Upper lobe of right lung (tissue), 1 donor: ENCODE measurements at places on chromosomes 12 and 14. TPM values are rescaled to one million over a fixed set of nuclear protein-coding genes. Genes with fewer than 3 reads are reported as not detected.

LRRIQ1 gene
- 0.67 TPM for total RNA-seq

GPR135 gene
- total RNA-seq: 2.1 TPM

DNA sequence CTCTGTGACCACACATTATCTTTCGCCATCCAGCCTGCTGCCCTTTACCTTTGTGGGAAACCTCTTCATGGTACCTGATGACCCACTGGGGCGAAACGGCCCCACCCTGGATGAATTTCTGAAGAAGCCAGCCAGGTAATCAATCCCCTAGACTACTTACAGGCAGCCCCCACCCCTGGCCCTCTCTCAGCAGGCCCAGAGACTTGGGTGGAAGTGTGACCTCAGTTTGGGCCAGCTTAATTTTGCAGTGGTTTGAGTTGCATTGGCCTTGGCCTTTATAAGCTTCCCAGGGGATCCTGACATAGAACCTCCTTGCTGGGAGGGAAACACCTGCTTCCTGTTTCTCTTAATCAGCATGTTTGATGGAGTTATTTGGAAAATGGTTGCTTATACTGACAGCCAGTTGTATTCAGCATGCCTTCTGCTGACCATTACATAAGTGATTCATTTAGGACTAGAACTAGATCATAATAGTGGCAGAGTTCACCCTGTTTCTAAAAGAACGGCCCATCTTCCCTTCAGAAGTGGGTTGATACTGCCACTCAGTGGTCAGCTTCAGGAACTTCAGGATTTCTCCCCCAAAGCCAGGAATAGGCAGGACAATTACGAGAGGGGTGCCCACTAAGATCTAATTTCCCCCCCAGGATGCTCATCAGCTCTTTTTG, 6.1 kb downstream of the SDR39U1 start:
- no peak for DNase-seq
- peaks cover 42% of the 10 kb centered on the region for H3K4me1 ChIP-seq

DNA sequence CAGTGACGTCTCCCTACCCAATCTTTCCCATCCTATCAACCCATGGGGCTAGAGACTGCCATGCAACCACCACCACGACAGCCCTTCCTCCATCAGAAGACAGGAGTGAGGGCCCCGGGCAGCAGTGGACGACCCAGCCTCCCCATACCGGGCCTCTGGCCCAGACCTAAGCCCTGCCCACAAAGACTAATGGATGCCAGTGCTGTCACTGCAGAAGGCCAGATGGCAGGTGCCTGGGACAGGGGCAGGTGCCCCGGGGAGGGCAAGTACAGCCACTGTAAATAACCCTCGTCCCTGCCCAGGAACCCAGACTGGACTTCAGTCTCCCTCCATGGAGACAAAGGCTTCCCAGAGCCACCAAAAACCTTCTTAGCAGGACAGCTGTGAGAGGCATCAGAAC, 20.3 kb upstream of the HSPB8 start:
- H3K4me3 ChIP-seq: no peak overlapping the region
- no peaks in the 10 kb centered on the region for H3K4me1 ChIP-seq
- no peak overlapping the region for H3K27ac ChIP-seq
- no peak for DNase-seq
- H3K36me3 ChIP-seq: no peaks in the 10 kb centered on the region
- H3K27me3 ChIP-seq: no peaks in the 10 kb centered on the region

- no peak overlapping the region for H3K4me3 ChIP-seq
- H3K4me1 ChIP-seq: no peaks in the 10 kb centered on the region
- no peaks in the 10 kb centered on the region for H3K27me3 ChIP-seq
- no peak for DNase-seq
- H3K27ac ChIP-seq: no peak overlapping the region
- no peaks in the 10 kb centered on the region for H3K36me3 ChIP-seq
These were observed 20.8 kb upstream of the SAV1 start for GRCh38 chr14:50688875-50689274.

DNA sequence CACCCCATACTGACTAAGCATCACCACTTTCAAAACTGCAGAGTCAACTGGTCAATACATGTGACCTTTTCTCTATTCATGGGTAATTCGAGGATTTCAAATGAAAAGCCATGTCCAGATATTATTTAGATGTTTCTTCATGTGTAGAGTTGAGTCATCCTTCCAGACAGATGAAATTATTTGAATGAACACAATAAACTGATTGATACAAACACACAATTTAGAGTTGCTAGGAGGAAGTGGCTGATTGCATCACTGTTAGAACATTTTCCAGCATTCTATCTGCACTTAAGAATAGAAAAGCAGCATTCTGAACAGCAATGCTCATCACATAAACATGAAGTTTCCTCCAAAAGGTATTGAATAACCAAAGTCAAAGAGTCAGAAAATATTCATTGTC, 273.5 kb upstream of the SOX5 start:
- no peaks in the 10 kb centered on the region for H3K4me1 ChIP-seq
- H3K27ac ChIP-seq: no peak overlapping the region
- H3K36me3 ChIP-seq: no peaks in the 10 kb centered on the region
- H3K4me3 ChIP-seq: no peak overlapping the region

DNA sequence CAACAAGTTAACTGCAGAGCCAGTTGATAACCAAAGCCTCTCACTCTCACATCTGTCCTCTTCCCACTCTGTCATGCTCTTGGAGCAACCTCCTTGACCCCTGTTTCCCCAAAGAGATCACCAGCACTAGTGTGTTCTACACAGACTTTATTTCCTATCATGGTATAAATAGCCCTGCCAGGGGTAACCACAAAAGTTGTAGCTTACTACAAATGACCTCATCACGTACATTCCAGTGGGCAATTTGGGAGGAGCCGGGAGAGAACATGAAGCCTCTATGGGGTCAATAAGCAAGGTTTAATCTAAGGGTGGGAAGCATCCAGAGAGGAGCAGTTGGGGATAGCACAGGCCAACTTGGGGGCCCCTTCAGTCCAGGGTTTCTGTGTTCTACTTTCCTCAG, 186.5 kb downstream of the KCNA5 start:
- H3K36me3 ChIP-seq: no peaks in the 10 kb centered on the region
- H3K4me1 ChIP-seq: no peaks in the 10 kb centered on the region
- no peak overlapping the region for H3K27ac ChIP-seq
- DNase-seq: no peak

DNA sequence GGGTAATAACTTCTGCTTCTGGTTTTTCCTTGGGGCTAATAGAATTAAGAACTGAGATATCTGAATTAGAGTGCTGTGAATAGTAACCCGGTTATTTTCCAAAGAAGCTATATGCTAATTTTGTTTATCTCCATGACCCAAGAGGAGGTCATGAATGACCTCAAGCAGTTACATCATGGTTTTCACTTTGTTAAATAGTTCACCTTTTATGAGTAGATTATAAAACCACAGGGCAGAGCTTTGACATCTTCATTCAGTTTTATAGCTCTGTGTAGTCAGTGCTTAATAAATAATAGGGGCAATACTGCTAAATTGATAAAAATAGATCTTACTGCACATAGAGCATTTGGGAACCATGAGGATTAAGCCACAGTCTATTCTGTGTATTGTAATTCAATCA, 462.2 kb downstream of the LRIG3 start:
- H3K36me3 ChIP-seq: no peaks in the 10 kb centered on the region
- no peak overlapping the region for H3K27ac ChIP-seq
- H3K4me3 ChIP-seq: no peak overlapping the region
- no peak for DNase-seq
- H3K27me3 ChIP-seq: no peaks in the 10 kb centered on the region

- no peak for DNase-seq
- no peak overlapping the region for H3K4me3 ChIP-seq
- no peaks in the 10 kb centered on the region for H3K36me3 ChIP-seq
- H3K27me3 ChIP-seq: no peaks in the 10 kb centered on the region
- H3K4me1 ChIP-seq: no peaks in the 10 kb centered on the region
These were observed 125.4 kb upstream of the PLEKHA5 start for GRCh38 chr12:19003987-19004619.

DNA sequence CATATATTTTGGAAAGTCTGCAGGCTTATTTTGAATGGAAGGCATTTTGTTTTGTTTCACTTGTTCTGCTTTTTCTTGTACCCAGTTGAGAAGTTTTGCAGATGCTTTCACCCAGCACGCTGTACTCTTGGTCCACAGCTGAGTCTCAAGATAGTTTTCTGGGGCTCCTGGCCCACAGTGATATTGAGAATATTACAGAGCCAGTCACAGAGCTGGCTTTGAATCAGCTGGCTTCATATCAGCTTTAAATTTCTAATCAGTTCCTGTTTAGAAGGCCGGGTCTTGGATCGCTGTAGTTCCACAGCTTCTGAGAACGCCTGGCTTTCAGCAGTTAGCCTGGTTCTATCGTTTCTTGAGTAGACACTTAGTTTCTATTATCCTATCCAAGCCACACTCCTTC, 32.5 kb upstream of the PARP11 start:
- DNase-seq: no peak
- H3K4me1 ChIP-seq: no peaks in the 10 kb centered on the region
- H3K27me3 ChIP-seq: no peaks in the 10 kb centered on the region
- no peak overlapping the region for H3K27ac ChIP-seq
- no peak overlapping the region for H3K4me3 ChIP-seq
- H3K36me3 ChIP-seq: no peaks in the 10 kb centered on the region
